ENCODE measurements at places on chromosomes 1 and 21.

DNA sequence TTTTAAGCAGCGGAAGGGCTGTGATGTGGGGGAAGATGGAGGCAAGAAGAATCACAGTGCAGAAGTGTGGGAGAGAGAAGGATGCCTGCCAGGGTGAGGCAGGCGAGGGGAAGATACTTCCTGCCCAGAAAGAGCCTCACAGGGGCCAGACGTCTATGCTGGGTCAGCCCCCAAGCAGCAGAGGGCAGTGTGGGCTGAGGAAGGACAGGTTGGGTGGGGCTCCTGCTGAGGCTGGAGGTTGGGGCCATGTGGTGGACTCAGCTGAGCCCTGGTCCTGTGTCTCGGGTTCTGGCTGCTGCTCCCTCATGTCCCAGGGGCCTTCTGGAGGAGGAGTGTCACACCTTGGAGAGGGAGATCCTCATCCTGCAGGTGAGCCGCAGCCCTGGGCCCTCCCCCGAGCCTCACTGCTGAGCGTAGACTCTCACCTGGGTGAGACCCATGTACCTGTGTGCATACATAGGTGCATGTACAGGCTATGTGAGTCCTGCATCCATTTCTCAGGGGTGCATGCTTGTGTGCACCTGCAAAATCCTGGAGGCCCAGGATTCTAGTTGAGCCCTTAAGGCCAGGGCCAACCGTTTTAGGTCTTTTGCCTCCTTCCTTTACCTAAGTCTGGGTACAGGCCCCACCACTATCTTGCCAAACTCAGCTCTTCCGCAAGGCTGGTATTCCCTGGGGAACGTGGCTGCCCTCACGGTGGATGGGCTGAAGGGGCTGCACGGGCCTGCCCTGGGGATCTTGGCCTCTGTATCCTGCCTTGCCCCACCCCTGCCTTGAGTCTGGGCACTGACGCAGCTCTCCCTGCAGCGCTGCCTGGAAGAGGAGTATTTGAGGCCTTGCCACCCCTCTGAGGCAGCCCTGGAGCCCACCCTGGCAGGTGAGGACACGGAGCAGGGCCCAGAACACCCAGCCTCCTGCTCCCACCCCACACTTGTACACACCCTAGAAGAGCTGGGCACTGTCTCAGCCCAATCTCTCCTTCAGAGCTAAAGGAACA, 3.7 kb downstream of the CCDC24 start:
- DNase-seq = no peak

- no peak for DNase-seq
Observed at GRCh38 chr1:18977428-18977827, 21.0 kb upstream of the IFFO2 start.

- DNase-seq = no peak
Observed at GRCh38 chr1:164754088-164754600, 195.2 kb downstream of the PBX1 start.

GRCh38 chr1:230863449-230863848, 4.9 kb downstream of the C1orf198 start:
- no peak for DNase-seq

DNA sequence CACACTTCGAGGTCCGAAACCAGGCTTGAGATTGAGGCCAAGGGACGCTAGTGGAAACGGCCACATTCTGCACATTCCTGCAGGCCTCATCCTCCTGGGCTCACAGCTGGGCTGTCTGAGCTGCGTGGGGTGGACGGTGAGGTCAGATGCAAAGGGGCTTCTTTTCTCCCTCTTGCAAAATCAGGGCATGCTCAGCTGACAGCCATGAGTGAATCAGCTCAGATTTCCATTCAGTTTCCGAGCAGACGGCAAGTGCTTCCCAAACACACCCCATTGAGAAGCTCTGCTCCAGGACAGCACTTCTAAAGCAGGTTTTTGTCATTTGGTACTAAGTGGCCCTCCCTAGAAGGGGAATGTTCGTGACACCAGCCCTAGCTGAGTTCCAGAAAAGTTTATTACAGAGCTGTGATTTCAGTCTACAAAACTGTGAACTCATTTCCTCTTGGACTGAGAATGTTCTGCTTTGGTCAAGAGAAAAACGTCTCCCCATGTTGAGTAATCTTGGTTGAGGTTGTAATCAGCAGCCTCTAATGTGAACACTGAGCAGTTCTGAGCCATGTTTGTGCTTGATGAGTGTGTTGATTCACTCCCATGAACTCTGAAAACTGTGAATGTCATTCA, 10.0 kb downstream of the PDPN start:
- DNase-seq = no peak

DNA sequence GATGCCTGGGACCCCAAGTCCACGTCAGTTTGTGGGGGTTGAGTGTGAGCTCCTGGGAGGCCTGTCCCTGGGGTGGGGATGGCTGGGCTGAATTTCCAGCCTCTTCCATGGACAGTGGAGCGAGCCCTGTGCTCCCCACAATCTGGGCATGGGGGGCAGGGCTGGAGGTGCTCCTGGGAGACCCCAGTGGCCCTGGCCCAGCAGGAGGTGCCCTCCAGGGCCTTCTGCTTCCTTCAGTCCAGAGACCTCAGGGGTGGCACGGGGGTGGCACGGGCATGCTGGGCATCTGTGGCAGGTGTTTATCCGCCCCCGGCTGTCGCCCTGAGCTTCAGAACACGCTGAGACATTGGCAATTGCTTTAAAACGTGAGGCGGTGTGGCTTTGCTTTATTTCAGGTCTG, 40.9 kb downstream of the MORN1 start:
- DNase-seq = no peak

- peak; percentile 1 for DNase-seq
Observed at GRCh38 chr1:148263128-148263905, 111.2 kb upstream of the NBPF11 start.

- DNase-seq = no peak
Observed at GRCh38 chr1:247291161-247291560, 35.3 kb downstream of the VN1R5 start.

DNA sequence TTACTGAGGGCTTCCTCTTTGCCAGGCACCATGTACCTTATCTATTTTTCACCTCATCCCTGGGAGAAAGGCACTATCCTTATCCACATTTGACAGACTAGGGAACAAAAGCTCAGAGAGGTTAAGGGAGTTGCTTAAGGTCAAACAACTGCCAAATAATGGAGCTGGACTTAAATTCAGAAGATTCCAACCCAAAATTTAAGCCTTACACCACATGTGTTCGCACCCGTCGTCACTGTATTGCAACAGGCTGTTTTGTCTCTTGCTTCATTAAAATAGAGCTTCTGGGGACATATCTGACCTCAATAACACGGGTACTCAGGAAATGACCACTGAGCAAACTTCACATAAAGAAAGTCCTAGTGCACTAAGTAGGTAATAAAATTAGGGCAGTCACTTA, 62.0 kb downstream of the TRABD2B start:
- no peak for DNase-seq

GRCh38 chr1:95086949-95087533, 14.3 kb upstream of the ALG14 start:
- DNase-seq = no peak

DNA sequence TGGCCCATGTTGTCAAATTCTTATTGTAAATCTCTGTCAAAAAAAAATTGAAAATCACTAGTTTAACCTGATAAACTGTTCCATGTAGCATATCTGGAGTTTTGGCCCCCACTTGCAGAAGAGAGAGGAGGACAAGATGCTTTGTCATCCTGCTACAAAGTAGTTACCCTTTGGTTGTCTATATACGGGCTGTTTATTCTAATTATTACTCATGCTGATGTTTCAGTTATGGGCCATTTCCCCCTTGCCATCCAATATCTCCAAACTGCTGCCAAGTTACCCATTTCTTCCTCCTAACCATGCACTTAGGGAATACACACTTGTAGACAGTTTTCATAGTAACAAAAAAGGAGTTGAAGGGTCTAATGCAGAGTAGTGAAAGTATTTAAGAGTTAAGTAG, 22.6 kb downstream of the STX12 start:
- no peak for DNase-seq

- no peak for DNase-seq
Observed at GRCh38 chr1:167957710-167958109, 20.8 kb upstream of the MPC2 start.

- no peak for DNase-seq
Observed at GRCh38 chr21:24023936-24024335, 1583.3 kb downstream of the MRPL39 start.

- DNase-seq = no peak
Observed at GRCh38 chr1:42949312-42950115, 9.2 kb downstream of the SLC2A1 start.

- no peak for DNase-seq
Observed at GRCh38 chr1:162951553-162952315, 90.8 kb upstream of the CCDC190 start.

- no peak for DNase-seq
Observed at GRCh38 chr1:204073837-204074273, 940 bp downstream of the SOX13 start.

GRCh38 chr1:99820546-99820945, 29.6 kb upstream of the AGL start:
- DNase-seq = no peak

GRCh38 chr1:67170751-67171573, 4.7 kb downstream of the IL23R start:
- DNase-seq = no peak

DNA sequence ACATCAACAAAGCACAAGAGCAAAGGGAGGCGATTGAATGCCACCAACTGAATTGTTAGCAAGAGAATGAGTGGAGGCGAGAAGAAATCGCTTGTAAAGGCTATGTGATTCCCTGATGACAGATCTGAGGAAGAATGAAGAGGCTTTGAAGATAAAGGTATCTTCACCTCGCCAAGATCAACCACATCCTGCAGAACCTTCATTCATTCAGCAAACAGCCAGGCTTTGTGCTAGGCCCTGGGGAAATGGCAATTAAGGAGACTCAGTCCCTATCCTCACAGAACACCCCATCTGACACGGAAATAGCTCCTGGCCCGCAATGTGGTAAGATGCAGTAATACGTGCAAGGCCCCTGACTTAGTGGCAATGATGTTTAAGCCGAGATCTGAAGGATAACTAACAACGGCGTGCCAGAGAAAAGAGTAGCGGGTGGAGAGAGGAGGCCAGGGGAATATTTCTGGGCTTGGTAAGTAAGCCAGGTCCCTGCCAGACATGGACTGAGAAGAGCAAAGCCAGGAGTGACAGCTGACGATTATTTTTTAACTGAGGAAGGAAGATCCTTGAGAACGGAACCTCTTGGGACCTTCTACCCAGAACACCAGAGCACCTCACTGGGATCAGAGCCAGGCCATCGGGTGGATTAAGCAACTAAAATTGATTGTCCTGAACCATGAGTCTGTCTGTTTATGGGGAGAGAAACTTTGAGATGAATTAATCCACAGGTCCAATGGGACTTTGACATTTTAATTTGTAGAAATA, 4.6 kb upstream of the VSIG8 start:
- no peak for DNase-seq

GRCh38 chr21:36909901-36910561, 56.4 kb downstream of the HLCS start:
- no peak for DNase-seq

DNA sequence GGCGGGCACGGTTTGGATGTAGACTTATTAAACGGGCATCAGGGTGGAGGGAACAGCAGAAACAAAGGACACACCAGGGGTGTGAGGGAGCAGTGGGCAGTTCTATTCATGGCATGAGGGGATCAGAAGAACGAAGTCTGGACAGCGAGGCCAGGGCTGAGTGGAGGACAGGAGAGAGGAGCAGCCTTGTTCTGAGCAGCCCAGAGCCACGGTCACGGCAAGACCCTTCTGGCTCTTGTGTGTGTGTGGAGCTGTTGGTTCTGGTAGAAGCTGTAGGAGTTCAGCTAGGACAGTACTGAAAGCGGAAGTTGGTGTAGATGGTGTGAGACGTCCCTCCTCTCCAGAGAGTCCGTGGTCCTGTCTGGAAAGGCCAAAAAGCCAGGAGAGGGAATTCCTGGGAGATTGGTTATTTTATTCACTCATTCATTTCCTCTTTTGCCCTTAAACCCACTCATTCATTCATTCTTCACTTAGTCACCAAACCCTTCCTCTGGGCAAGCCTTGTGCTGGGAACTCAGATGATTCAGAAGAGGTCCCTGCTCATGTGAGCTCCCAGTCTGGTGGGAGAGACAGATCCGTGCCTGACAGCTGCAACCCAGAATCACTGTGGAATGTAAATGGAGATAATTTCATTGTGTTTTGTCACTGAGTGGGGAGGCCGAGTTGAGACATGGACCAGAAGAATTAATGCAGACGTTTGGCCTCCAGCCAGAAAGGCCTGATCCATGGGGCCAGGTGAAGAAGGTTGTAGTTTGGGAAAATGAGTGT, 4.1 kb upstream of the ACOT11 start:
- no peak for DNase-seq

GRCh38 chr1:111784273-111784901, 28.7 kb downstream of the DDX20 start:
- DNase-seq = no peak

GRCh38 chr1:167654975-167655575, 25.0 kb downstream of the RCSD1 start:
- no peak for DNase-seq

DNA sequence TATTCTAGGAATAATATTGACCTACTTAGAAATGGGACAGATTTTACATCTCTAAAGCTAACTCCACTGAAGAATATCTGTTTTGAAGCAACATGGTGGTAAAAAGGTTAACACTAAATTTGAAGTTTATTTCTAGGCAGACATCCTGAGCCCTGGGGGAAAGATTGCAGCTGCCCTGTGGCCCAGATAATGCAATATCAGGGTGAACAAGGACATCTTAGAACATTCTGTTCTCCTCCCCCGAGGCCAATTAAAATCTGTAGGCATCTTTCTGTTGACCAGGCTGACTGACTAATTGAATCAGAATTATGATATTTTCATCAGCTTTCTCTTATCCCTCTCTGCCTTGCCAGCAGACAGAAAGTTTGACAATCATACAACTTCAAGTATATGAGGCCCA, 149.8 kb upstream of the DUSP10 start:
- no peak for DNase-seq

DNA sequence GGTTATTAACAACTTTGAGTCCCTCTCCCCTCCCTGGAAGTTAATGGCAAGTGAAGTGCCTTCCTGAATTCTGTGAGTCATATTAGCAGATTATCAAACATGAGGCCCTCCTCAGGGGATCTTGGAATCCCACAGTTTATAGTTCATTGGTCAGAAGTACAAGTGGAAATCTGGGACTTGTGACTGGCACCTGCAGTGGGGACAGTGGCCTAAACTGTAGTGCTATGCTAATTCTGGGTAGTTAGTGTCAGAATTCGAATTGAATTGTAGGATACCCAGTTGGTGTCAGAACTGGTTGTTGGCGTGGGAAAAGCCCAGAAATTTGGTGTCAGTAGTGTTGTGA, 26.2 kb downstream of the ZYG11B start:
- no peak for DNase-seq

GRCh38 chr1:20076710-20077461, 6.9 kb downstream of the PLA2G5 start:
- no peak for DNase-seq

- DNase-seq = no peak
Observed at GRCh38 chr1:167683226-167683625, 38.6 kb upstream of the MPZL1 start.

All from NCI-H1694 treated with DMSO at 0.1 percent for 48 hours (cell line).